CD4-positive, alpha-beta T cell treated with Interleukin-6 at 100 ng/mL for 8 hours (primary cell): ENCODE measurements at places on chromosomes 2 and 18.

GRCh38 chr18:36493349-36494159, 196.0 kb downstream of the FHOD3 start:
- DNase-seq = no peak

- no peak for DNase-seq
These were observed 84.3 kb upstream of the MAP4K4 start for GRCh38 chr2:101613056-101613704.

- no peak for DNase-seq
These were observed 221.0 kb upstream of the MMADHC start for GRCh38 chr2:149808556-149808955.

DNA sequence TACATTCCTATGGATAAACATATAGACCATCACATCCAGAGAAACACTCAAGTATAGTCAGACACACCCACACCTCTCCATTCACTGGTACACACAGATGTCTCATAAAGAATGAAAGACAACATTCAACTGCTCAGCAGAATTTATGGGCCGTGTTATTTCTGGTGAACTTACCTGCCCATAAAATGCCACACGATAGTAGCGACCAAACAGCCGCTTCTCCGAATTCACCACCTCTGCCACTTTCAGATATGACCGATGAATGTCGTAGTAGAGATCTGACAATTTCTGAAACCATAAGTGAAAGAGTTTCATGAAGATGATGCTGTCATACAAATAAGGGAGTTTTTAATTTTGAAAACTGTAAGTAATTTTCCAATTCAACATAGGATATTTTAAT, 70.7 kb upstream of the CCDC195 start:
- DNase-seq = no peak

- DNase-seq = no peak
These were observed 113.4 kb downstream of the HDAC4 start for GRCh38 chr2:239287461-239287860.

DNA sequence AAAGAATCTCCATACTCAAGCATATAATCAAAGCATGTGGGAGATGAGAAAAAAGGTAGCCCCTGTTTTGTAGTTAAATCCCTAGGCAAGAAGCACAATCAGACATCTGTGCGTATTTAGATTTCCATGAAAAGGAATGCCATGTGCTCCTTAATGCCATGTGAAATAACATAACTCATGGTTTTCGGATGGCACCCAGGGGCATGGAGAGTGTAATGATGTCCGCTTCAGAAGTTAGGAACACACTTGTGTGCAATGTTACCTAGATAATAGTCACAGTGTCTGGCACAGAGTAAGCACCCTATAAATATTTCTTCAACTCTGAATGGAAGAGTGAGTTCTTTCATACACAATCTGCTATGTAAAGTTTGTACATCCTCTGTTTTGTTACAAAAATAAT, 197.0 kb downstream of the NCKAP5 start:
- no peak for DNase-seq

DNA sequence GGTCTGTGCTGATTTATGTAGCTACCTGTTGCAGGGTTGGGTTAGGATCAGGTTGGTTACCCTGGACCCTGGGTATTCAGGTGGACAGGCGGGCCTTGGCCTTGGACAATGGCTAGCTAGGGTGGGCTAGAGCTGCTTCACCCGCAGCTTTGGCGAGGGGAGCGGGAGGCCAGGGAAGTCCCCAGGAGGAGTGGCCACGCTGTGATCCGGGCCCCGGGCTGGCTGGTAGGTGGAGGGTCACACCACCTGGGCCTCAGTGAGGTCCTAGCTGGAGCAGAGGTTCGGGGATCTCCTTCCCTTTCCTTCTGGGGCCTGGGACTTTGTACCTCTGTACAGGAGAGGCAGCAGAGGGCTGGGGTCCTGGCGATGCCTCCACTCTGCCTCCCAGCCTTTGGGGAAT, 9.8 kb downstream of the RTP5 start:
- no peak for DNase-seq

DNA sequence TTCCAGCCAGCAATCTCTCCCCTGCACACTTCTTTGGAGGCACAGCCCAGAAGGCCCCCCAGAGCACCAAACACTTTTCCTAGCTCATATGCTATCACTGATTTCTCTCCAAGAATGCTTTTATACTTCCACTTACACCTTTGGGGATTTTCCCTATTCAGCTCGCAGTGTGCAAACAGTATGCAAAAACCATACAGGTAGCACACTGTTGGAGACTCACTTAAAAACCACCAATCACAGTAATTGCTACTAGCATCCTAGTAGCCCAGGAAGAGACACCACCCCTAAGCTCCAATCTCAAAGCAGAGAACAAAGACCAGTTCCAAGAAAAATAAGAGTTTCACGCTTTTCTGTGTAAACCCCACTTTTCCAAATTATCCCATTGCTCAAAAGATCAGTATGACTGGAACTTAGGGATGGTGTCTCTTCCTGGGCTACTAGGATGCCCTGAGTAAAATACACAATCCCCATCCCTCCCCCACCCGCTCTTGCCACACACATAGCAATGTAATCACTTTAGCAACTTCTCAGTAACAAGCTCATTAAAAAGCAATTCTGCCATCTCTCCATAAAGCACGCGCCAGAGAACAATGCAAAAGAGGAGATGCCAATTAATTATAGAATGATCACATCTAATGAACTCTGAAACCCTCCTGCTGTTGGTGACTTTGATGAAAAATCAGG, 43.0 kb downstream of the KLF7 start:
- DNase-seq = no peak

- no peak for DNase-seq
These were observed 42.4 kb downstream of the ASB18 start for GRCh38 chr2:236221798-236222197.

- no peak for DNase-seq
These were observed 123.7 kb upstream of the MSTN start for GRCh38 chr2:190186238-190186637.

DNA sequence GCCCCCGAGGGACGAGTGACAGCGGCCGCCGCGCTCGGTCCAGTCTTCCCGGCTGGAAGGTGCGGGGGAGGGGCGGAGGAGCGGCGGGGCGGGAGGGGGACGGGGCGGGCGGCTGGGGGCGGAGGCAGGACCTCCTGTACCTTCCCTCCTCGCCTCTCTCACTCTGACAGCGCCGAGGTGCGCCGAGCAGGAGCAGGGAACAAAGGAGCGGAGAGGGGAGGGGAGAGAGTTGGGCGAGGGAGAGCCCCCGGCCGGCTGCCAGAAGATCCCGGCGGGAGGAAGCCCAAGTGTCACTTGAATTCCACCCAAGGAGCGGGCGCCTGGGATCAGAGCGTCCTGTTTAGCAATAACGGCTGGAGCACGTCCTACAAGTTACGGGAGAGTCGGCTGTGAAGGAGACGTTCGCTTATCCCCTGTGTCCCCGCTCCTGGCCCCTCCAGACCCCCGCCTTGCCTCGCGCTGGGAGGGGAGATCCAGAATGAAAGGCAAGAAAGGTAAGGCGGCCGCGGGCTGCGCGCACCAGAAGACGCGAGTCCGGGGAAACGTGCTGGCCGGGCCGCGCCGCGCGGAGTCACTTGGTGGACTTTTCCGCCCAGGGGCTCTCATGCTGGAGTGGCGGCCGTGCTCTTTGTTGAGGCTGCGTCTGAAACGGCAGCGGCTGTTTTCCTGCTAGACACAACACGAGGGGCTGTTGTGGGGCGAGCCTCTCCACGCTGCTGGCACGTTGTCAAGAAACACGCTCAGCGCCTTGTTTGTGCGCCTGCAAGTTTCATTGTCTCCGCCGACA, at the start of gene TGIF1:
Gene TGIF1 (plus strand): TSS at position 161 of the 787 bp plus-strand sequence. CDS start 318 bp downstream, at position 479.
- DNase-seq = peak; percentile 72

DNA sequence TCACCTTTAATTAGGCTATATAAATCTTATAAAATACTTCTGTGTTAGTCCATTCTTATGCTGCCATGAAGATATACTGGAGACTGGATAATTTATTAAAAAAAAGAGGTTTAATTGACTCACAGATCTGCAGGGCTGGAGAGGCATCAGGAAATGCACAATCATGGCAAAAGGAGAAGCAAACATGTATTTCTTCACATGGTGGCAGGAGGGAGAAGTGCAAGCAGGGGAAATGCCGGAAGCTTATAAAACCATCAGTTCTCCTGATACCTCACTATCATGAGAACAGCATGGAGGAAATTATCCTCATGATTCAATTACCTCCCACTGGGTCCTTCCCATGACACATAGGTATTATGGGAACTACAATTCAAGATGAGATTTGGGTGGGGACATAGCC, 504.4 kb downstream of the RIT2 start:
- DNase-seq = no peak

- DNase-seq = no peak
These were observed 79.7 kb downstream of the PRKCE start for GRCh38 chr2:45731141-45731540.

DNA sequence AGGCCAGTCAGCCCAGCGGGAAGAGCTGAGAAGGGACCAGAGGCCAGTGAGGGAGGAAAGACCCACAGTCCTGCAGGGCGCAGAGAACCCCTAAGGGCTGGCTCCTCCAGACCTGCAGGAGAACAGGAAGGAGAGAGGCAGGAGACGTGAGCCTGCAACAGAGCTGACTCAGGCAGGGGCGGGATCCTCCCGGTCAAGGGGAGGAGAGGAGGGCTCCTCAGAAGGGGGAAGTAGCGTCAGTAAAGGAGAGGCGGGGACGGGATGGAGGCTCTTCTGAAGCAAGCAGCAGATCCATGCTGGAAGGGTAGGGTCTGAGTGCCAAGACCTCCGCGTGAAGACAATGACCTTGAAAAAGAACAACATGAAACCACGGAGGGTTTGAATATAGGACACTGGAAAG, 50.8 kb downstream of the TRABD2A start:
- DNase-seq = no peak

DNA sequence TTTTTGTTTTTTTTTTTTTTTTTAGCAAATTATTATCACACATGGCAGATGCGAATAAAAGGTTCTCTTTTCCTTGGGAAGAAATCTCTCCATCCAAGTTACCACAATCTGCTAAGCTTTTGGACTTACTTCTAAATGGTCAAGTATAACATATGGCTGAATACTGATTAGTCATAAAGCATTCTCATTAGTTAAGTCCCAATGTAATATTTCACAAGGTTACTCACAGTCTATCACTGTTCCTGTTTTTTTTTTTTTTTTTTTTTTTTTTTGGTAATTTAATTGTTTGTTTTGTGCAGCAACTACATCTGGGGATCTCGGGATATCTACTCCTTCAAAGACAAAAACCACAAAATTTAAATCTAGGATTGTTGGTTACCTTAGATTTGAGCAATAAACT, 771.7 kb downstream of the CPS1 start:
- DNase-seq = no peak

DNA sequence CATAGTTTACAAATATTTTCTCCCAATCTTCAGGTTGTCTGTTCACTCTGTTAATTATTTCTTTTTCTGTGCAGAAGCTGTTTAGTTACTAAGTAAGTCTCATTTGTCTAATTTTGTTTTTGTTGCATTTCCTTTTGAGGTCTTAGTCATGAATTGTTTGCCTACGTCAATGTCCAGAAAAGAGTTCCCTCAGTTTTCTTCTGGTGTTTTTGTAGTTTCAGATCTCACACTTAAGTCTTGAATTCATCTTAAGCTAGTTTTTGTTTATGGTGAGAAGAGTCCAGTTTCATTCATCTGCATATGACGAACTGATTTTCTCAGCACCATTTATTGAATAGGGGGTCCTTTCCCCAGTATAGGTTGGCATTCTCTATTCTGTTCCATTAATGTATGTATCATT, 1252.2 kb upstream of the TMEFF2 start:
- DNase-seq = no peak

- no peak for DNase-seq
These were observed 67.5 kb downstream of the LTBP1 start for GRCh38 chr2:33014268-33014667.

DNA sequence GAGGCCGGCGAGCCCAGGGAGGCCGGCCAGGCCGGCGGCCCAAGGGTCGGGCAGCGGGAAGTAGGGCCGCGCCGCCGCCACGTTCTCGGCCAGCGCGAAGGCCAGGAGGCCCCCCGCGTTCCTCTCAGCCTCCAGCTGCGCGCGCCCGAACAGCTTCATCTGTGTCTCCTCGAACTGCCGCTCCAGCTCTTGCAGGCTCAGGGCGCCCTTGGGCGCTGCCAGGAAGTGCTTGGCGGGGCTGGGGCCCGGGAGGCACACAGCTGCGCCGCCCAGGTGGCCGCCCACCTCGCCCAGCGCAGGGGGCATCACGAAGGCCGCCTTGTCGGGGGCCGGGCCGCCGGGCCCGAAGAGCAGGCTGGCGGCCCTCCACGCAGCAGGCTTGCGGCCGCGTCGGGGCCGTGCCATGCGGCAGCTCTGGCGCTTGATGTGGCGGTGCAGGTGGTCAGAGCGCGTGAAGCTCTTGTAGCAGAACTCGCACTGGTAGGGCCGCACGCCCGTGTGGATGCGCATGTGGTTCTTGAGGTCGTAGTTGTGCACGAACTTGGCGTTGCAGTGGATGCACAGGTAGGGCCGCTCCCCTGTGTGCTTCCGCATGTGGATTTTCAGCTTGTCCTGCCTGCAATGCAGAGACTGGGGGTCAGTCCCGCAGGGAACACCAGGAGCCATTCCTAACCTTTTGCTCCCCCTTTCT, 99.0 kb upstream of the SMAD2 start:
- no peak for DNase-seq

- DNase-seq = no peak
These were observed 213.7 kb upstream of the COPS8 start for GRCh38 chr2:236872015-236872414.

- DNase-seq = no peak
These were observed 6.1 kb downstream of the MAB21L4 start for GRCh38 chr2:240889601-240890560.

DNA sequence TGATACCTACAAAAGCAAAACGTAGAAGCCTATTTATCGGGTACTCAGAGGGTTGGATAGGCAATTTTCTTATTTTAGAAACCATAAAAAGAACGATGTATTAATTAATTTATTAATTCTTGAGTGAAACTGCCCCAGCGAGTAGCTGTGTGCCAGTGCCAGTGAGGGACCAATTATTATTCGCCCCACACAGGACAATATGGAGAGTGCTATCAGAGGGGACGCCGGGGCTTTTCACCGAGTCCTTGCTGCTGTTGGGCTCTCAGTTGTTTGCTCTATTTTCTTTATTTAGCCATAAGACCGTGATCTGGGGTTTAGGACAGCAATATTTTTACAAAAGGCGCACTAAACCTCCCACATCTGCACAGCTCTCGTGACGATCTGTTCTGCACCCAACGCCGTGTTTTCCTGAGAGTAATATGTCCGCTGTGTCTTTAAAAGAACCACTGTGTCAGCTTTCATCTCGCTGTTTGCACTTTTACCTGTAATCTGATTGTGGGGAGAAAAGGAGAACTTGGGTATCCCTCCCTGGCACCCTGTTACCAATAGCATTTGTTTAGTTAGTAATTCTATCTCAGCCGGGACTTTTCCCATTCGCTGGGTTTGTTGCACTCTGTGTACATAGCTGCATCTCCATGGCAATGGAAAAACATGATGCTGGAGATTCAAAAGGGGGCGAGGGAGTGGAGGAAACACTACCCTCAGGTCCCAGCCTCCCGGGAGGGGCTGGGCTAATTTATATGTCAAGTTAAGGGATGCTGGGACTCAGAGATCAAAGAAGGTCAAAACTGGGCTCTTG, 30.1 kb upstream of the ZNF516 start:
- no peak for DNase-seq
